ENCODE measurements at places on chromosomes 5 and 9.

GRCh38 chr5:157303667-157304327, 37.9 kb downstream of the CYFIP2 start:
- no peak for DNase-seq

- DNase-seq = no peak
Measured at GRCh38 chr5:180313677-180314505, 22.0 kb upstream of the MAPK9 start.

GRCh38 chr5:140240987-140241706, 61.8 kb downstream of the PFDN1 start:
- DNase-seq = peak; percentile 57

GRCh38 chr5:9594913-9595312, 35.2 kb downstream of the TAS2R1 start:
- no peak for DNase-seq

GRCh38 chr9:35501946-35502345, 12.0 kb downstream of the RUSC2 start:
- no peak for DNase-seq

GRCh38 chr5:77935506-77936364, 159.6 kb upstream of the TBCA start:
- no peak for DNase-seq

GRCh38 chr9:70954126-70954525, 167.3 kb downstream of the TRPM3 start:
- DNase-seq = no peak

- DNase-seq = no peak
Measured at GRCh38 chr5:83973925-83974815, 253.5 kb upstream of the HAPLN1 start.

DNA sequence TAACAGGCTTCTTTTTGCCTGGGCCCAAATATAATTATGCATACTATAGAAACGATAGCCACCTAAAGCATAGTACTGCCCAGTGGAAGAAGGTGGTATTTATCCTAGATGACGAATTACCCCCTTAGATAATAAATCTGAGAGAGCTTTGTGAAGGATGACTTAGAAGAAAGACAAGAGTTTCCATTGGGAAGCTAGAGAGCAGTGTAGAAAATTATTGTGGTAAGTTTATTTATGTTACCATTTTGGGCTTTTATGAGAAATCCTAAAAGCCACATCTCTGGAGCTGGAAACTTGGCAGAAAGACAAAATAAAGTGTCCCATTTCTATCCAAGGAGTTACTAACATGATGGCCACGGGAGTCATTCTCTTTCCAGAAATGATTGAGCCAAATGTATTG, 172.0 kb upstream of the SEMA6A start:
- DNase-seq = no peak

DNA sequence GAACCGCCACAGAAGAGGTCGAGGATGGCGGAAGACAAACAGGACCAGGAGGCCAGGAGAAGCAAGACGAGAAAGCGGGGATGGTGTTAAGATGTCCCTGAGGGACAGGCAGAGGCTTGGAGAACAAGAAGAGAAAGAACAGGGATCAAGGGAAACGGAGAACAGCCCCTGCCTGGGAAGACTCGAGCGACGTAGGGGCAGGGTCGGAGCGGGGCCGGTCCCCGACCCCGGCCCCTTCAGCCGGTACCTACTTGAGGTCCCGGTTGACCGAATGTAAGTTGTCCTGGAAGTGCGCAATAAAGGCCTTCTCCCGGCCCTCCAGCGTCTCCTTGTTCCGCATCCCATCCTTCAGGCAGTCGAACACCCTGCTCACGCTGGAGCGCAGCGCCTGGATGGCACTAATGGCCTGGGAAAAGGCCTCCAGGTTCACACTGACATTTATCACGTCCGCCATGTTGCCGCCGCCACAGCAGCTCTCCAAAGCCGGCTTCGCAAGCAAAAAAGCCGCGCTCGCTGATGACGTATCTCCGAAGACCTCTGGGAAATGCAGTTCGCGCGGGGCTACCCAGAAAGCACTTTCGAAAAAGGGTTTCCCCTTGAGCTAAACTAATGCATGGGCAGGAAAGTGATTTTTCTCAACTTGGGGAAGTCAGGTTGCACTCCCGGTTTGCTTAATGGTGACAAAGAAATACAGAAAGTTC, at the start of gene MED27:
Gene MED27, minus strand, starts transcription at position 477 of the 701 bp plus-strand sequence. Its CDS starts 23 bp downstream, at position 454.
- peak; percentile 84 for DNase-seq

DNA sequence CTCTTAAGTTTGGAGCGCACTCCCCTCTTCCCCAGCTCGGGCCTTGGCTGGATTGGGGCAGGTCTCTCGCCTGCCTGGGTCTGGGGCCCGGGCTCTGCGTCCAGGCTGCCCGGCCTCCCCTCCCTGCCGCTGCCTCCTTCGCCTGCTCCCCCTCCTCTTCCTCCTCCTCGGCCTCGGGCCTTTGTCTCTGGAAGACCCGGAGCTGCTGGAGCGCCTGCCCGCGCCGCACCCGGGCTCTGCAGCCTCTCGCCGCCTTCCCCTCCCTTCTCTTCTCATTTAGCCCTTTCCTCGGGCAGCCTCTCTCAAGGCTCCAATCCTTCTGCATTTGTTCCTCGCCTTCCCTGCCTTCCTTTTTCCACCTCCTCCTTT, 218.5 kb downstream of the C9orf50 start:
- no peak for DNase-seq

DNA sequence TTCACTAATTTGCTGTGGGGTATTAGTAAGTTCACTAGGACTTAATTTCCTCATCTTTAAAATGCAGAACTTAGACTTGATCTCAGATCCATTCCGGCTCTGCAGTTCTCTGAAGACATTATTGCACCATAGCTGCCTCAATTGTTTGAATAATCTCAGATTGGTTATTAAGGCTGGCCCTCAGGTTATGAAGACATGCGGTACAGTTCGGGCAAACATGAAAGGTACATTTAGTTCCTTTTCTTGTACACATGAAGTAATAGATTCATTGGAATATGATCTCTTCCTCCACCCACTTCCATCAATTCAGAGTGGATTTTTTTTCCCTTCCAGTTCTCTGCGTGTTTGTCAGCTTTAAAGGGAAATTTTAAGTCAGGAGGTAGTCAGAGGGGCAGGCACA, 28.0 kb downstream of the ATP6V0E1 start:
- no peak for DNase-seq

GRCh38 chr5:58107704-58108103, 352.2 kb downstream of the PLK2 start:
- no peak for DNase-seq

DNA sequence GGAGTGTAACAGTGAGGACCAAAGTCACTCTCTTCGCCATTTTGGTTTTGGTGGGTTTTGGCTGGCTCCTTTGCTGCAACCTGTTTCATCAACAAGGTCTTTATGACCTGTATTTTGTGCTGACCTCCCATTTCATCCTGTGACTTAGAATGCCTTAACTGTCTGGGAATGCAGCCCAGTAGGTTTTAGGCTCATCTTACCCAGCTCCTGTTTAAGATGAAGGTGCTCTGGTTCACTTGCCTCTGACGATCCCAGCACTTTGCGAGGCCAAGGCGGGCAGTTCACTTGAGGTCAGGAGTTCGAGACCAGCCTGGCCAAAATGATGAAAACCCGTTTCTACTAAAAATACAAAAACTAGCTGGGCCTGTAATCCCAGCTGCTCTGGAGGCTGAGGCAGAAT, 1.8 kb upstream of the CKS2 start:
- no peak for DNase-seq

DNA sequence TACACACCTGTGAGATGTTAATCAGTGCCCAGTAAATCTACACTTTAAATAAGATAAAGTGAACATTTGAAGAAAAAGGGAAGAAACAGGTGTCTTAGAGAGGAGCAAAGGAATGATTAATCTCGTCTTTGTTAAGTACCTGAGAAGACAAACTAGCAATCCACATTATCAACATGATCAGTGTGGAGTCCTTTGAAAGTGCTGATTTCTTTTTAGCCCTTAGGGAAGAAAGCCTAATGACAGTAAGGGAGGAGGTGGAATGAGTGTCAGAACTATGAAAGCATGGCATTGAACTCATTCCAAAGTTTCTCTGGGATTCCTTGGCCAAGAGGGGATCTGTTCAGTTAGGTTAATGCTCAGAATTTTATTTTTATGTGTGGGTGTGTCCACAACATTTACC, 1109.0 kb upstream of the ACO1 start:
- DNase-seq = no peak

GRCh38 chr5:176528761-176529115, 8.5 kb downstream of the RNF44 start:
- DNase-seq = no peak

DNA sequence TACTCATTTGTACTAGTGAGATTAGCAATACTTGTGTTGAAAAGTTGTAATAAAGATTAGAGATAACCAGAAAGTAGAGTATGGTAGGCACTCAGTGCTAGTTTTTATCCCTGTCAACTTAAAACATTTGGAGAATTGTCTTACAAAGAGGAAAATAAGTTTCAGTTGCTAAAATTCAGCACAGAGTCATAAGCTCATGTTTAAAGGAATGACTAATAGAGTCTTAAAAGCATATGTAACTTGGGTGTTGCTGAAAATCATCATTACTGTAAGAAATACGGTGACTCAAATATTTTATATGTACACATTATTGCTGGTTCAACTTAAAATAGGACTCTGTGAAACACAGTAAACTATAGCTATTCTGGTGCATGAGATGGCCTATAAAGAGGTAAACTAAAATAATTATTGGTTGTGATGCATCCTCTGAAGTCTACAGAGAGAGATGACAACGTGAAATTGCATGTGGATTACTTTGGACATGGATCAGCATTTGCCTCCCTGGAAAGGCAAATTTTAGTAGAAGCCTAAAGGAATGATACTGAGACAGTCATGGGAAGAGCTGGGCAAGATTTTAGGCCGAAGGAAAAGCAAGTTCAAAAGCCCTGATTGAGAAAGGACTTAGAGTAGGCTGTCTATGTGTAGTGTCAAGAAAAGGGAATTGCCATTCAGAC, 34.6 kb downstream of the SGCD start:
- no peak for DNase-seq

- DNase-seq = no peak
Measured at GRCh38 chr5:112227911-112228631, 191.0 kb downstream of the EPB41L4A start.

DNA sequence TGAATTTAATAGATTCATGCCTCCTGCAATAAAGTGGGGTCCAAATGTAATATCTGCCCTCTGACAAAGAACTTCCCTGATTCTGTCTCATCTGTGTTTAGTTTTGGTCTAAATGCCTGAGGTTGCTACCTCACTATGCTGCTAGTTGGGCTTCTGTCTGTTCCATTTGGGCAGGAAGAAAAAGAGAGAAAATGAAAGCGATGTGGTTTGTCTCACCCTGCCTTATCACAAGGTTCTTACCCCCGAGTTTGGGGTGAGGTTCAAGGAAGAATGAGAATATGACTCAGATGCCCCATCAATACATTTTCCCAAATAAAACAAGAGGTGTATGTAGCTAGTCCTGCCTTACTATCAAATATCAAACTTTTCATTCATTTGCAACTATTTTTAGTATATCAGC, 132.1 kb upstream of the MTAP start:
- no peak for DNase-seq

DNA sequence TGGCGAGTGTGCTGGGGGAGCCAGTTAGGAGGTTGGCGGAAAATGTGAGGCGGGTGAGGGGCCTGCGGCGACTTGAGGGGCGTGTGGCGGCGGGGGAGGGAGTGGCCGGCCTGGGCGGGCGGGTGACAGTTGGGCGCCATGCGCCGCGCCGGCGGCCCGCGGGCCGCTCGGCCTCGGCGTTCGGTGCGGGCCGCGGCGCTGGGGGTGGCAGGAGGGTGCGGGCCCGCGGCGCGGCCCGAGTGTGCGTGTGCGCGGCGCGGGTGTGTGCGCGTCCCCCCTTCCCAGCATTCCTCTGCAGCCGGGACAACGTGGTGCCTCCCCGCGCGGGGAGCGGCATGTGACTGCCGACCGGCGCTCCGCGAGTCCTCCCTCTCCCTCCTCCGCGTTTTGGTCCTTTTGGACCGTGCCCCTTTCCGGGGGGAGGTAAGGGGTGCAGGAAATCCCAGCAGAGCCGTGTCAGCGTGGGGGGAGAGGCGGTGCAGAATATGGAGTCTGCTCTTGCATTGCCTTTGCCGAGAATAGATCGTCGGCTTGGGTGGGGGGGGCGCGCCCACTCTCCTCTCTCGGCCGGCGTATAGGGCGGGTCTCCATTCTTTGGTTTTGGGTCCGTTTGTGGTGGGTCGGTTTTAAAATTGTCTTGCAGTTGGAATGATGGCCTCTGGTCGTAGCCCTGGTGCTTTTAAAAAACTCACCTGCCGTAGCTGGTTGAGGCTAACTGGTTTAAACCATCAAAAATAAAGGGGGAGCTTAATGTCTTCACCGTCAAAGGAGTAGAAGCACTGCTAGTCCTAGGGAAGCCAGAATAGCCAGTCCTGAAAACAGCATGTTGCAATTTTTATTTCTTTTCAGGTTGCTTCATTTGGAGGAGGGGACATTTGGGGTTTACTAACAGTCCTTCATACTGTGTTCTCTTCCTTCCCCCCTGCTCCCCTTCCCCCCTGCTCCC, 2.0 kb downstream of the LARP1 start:
- no peak for DNase-seq

- no peak for DNase-seq
Measured at GRCh38 chr5:139110526-139111168, 87.5 kb downstream of the SIL1 start.

- DNase-seq = no peak
Measured at GRCh38 chr5:96660971-96661854, 963 bp upstream of the CAST start.

DNA sequence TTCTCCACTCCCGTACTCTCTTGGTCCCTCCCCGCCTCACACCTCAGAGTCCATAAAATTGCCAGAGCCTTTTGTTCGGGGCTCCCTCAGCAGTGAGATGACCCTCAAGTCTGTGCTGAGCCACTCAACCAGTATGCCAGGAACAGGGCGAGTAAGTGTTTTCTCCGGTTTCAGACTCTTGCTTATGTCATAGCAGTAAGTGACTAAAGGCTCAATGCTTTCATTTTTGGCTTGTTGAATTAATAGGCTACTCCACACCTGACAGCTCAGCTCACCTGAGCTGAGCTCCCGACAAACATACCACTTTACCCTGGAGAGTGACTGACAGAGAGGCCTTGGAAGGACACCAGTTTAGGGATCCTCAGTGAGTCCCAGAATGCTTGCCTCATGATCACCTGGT, 30.5 kb downstream of the PCSK1 start:
- no peak for DNase-seq

- no peak for DNase-seq
Measured at GRCh38 chr5:136518814-136519213, 153.5 kb upstream of the TRPC7 start.

GRCh38 chr5:116585227-116585626, 10.6 kb upstream of the SEMA6A start:
- no peak for DNase-seq
